ENCODE measurements at places on chromosomes 2 and 18. TPM values are rescaled to one million over a fixed set of nuclear protein-coding genes. Genes with fewer than 3 reads are reported as not detected.

AGXT gene
- total RNA-seq, result not detected

PTGR3 gene
- total RNA-seq, result 33.9 TPM

SERPINB7 gene
- not detected for total RNA-seq

CELF4 gene
- 3.9 TPM for total RNA-seq

STARD6 gene
- not detected for total RNA-seq

TLX2 gene
- total RNA-seq, result not detected

DNA sequence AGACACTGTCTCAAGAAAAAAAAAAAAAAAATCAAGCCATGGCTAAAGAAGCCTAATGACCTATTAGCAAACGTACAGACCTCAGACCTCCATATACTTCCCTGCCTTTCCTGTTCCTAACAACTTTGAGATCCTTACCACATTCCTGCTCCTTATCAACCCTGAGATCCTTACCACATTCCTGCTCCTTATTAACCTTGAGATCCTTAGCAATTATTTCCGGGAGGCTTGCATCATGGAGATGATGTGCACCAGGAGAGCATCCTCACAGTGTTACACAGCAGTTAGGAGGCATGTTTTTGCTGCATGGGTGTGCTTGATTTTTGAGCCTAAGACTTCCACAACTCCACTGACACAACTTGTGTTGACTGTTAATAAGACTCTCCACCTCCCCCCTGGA, 54.6 kb upstream of the RASGRP3 start:
- DNase-seq, result no peak

DNA sequence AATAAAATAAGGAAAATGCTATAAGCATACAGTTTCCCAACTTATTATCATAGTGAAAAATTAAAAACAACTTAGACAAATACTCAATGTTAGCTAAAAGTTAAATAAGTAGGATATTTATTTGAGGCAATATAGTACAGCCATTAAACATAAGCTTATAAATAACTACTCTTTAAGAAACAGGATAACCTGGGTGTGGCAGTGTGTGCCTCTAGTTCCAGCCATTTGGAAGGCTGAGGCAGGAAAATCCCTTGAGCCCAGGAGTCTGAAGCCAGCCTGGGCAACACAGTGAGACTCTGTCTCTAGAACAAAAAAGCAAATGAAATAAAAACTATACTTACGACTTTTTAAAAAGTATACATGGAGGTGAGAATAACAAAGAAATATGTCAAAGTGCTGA, 39.7 kb downstream of the VIL1 start:
- no peak for DNase-seq

- no peak for DNase-seq
Measured at GRCh38 chr2:162919111-162919510, 80.5 kb upstream of the KCNH7 start.

DNA sequence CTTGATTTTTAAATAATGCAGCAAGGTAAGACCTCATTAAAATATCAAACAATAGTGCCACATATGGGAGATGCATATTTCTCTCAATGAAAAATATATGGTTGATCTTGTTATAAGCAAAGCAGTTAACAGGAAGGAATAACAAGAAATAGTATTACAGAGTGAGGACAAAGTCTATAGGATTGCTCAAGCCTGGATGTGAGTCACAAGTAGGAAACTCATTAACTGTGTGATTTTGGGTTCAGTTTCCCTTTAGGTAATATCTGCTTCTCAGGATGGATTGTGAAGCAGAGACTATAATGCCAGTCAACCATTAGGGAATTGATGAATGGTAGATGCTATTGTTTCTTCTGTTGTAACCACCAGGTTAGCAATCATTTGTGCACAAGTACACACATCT, 42.9 kb upstream of the SPHKAP start:
- DNase-seq, result no peak

DNA sequence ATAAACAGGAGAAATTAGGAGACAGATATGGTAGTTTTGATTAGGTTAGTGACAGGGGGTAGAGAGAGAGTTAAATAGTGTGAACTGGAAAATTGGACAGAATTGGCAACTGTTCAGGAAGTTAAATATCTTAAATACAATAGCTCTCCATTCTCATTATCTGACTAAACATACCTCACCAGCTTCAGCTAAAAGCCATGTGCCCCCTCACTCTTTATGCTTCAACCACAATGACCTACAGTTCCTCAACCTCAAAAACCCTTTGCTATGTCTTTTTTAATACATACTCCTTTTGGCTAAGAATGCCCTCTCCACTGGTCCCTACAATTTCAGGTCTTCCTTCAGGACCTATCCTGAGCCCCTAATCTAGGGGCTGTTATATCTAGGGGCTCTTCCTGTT, 740.2 kb upstream of the ZEB2 start:
- DNase-seq, result no peak

- DNase-seq, result no peak
Measured at GRCh38 chr2:33526132-33526531, 49.7 kb downstream of the RASGRP3 start.

GRCh38 chr18:25921677-25922421, 168.6 kb downstream of the SS18 start:
- no peak for DNase-seq

GRCh38 chr2:78606895-78607294, 418.6 kb upstream of the REG3G start:
- DNase-seq, result no peak
